ENCODE measurements at places on chromosomes 3 and 15.

DNA sequence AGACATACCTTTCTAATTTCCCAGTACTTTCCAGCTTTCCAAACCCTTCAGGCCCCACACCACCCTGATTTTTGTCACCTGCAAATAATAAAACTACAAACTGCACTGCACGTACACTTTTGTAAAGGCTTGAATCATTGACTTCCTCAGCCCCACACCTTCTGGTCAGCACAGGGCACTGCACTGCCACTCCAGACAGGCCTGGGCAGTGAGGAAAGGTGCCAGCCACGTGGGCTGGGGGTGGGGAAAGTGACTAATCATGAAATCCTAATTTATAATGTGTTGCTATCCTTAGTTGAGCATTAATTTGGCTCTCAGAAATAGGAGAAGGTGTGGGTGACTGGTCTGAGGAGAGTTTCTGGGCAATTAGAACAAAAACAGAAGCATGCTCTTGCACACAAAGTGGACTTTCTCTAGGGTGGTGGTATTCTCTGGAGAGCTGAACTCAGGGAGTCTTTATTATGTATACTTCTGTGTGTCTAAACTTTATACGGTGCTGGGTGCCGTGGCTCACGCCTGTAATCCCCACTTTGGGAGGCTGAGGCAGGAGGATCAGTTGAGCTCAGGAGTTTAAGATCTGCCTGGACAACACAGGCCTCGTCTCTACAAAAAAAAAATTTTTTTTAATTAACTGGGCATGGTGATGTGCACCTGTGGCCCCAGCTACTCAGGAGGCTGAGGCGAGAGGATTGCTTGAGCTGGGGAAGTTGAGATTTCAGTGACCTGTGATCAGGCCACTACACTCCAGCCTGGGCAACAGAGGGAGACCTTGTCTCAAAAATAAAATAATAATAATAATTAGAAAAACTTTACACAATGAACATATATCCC lies 58.2 kb upstream of the FLNB start:
- no peak for DNase-seq

DNA sequence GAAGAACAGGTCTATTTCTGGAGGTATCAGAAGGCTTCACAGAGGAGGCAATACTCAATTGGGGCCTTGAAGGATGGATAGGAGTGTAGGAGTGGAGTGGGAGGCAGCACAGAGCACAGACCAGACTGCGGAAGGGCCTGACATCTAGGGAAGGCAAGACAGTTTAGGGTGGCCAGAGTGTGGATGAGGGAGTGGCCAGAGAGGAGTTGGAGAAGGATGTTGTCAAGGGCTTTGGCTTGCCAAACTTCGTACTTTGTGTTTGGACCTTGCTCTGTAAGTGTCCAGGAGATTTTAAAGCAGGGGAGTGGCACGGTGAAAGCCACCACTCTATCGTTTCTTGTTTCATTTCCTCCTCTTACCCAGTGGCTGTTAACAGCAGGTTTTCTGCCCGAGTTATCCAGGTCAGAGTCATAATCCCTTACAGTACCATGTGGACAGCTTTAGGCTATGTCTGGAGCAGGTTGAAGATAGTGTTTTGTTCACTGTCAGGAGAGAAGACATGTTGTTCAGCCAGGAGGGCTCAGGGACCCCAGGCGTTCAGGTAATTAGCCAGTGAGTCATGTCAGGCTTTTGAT lies 12.3 kb downstream of the SMAD3 start:
- no peak for DNase-seq

GRCh38 chr3:62911526-62911925 lies 36.3 kb upstream of the CADPS start:
- DNase-seq = no peak

- no peak for DNase-seq
Observed at GRCh38 chr15:74262151-74262550, 26.0 kb downstream of the CCDC33 start.

DNA sequence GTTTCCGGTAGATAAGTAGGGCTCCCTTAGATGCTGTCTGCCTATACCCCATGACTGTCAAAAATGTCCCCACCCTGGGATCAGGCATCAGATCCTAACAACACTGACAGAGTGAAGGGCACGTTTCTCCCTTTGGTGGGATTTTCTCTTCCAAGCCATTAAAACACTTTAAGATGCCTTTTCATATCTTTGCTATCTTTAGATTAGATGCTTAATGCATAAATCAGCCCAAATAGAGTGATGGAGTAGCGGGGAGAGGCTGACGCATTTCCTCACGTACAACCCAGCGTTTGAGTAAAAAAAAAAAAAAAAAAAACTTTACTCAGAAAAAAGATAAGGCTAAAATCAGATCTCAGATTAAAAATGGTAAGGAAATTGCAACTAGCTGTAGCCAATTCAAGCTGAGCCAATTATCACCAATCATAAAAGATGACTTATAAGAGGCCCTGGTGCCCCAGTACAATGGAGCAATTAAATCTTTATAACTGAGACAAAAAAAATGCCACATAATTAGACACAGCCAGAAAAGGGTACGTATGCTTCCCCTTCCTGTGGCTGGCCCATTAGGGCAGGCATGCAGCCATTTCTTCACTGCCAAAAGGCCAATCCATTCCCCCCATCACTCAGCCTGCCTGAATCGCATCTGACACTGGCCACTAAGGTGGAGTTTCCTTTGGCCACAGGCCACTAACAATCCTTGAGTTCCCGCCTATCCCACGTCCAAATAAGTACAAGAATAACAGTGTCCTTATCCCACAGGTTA lies 45.0 kb downstream of the RFTN1 start:
- no peak for DNase-seq

DNA sequence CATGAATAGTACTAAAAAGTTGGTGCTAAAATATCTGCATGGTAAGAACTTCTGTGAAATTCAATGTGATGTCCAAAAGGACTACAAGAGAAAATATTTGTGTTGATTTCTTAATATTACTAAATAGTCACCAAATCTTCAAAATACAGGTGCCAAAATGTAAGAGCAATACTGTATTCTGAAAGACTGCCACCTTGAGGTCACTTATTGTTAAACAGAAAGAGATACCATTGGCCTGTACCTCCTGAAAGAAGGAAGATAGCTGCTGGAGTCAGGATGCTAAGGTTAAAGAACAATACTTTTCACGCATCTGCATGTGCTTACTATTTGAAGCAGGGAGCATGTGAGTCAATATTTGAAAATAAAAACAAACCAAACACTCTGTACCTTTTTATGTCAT lies 72.0 kb upstream of the LSAMP start:
- DNase-seq = no peak

GRCh38 chr15:22253676-22254408 lies 173.5 kb downstream of the OR4M2 start:
- no peak for DNase-seq

- DNase-seq = no peak
Observed at GRCh38 chr15:47371939-47372338, 345.4 kb upstream of the SEMA6D start.

GRCh38 chr3:113272385-113272779 lies 61.0 kb downstream of the BOC start:
- no peak for DNase-seq

GRCh38 chr3:62332017-62332416 lies 41.3 kb downstream of the FEZF2 start:
- DNase-seq = no peak

DNA sequence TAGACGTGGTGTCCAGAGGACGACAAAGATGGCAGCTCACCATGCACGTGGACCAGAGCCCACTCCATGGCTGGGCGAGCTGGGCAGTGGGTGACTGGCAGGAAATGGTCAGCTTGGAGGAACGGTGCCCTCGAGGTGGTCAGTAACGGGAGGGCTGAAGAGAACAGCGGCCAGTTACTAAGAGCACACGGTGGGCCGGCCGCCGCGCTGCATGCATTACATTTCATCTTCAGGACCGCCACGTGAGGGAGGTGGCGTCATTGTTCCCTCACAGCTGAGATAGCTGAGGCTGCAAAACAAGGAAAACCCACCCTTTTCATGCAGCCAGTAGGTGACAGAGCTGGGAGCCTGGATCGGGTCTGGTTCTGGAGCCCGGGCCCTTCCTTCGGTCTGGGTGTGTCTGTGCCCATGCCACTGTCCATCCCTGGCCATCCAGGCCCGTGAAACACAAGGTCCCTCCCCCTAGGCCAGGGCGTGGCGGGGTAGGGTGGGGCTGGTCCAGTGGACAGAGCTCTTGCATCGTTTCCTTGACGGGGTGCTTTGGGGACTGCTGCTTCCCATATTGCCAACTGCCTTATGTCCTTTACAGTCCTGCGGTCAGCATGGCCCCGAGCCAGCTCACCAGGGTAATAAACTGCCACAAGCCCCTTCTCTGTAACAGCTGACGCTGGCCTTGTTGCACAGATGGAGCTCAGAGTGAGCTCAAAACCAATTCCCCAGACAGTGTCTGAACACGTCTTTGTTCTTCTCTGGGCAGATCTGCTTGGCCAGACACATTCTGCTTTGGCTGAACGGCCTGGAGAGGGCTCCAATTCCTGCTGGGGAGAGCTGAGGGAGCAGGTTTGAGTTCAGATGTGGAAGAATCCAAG lies 51.8 kb downstream of the RGMA start:
- DNase-seq = no peak

GRCh38 chr3:58044691-58045483 lies 36.7 kb downstream of the FLNB start:
- no peak for DNase-seq

DNA sequence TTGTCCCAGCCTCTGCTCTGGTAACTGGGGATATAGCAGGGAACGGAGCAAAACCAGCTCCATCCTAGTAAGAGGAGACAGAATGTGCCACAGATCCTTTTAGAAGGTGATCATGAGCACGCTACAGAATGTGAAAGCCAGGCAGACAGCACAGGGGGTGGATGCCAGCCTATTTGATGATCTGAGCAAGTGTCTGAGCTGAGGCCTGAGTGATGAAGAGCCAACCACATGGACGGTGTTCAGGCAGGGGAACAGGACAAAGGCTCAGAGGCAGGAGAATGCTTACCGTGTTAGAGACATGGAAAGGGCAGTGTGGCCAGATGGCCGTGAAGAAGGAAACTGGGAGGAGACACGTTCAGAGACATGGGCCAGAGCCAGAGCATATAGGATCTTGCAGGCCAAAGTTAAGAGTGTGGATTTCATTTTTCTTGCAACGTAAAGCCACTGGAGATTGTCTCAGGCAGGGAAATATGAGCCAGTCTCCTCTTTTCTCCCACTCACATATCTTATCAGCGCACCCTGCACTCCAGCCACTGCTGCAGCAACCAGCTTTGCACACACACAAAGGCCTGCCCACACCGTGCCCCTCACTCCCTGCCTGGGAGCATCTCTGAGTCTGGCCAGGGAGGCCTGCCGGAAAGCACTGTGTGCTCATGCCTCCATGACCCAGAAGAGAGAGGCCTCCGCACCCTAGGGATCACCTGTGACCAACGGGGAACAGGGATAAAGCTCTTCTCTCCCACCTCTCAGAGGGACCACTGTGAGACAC lies 20.1 kb downstream of the RAB43 start:
- DNase-seq = no peak
